ENCODE measurements at places on chromosomes 2 and 18.

GRCh38 chr2:877747-878146 is 72.9 kb upstream of the SNTG2 start:
- DNase-seq: no peak

DNA sequence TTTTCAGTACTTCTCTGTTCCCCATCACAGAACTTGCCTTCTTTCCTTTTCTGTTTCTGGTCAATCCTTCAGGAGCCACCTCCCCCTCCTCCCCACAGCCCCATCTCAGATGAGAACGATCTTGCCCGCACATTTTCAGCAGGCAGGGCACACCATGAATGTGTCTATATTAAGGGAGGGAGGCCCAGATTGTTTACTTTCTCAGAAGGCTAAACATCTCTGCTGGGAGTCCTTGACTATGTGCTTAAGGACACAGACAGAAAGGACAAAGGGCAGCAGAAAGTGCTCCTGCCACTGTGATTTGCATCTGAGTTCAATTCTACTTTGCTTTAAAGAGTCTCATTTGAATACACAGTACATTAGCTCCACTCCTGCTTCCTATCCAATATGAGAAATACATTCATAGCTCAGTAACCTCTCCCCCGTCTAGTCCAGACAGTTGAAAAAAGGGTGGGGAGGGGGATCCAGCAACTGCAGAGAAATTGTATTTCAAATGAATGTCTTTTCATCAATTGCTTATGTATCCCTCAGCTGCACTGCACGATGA is 175.0 kb upstream of the PARD3B start:
- no peak for DNase-seq

GRCh38 chr2:84458551-84459017 is 496 bp downstream of the SUCLG1 start:
- DNase-seq: peak; percentile 8

DNA sequence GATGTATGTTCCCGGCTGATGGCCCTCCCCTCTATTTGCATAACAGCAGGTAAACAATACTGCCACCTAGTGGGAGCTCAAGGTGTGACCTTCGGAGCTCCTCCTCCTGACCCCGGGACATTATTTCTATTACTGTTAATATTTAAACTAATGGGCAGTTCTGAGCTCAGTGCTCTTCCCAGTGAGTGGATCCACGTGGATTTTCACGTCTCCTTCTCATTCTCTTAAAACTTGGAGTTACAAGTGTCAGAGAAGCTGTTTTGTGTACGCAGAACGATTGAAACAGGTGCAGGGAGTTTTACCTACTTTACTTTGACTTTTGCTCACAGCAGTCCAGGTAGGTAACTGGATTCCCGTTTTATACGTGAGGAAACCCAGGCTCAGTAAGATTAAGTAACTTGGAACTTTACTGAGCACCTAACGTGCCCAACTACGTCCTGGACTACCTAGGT is 127.3 kb downstream of the PRKCE start:
- peak; percentile 77 for DNase-seq

GRCh38 chr2:96128456-96128855 is 9.8 kb downstream of the ASTL start:
- DNase-seq: no peak

- DNase-seq: no peak
Observed at GRCh38 chr2:129369437-129369836, 610.0 kb upstream of the RAB6C start.

- DNase-seq: no peak
Observed at GRCh38 chr2:100145893-100146656, 3.7 kb upstream of the AFF3 start.

DNA sequence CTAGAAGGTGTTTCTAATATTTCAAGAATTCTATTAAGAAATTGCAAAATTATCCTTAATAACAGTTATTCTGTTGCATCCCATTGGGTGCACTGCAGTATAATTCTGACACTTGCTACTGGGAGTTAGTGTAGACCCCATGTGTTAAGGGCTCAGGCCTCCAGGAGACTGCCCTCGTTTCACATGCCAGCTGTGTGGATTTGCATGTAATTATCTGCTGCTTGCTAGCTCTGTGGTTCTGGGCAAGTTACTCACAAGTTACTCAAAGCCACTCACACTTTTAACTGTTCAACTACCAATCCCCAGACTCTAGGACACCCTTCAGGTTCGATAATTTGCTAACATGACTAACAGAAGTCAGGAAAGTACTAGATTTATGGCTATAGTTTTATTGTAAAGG is 38.6 kb downstream of the ST6GAL2 start:
- no peak for DNase-seq

DNA sequence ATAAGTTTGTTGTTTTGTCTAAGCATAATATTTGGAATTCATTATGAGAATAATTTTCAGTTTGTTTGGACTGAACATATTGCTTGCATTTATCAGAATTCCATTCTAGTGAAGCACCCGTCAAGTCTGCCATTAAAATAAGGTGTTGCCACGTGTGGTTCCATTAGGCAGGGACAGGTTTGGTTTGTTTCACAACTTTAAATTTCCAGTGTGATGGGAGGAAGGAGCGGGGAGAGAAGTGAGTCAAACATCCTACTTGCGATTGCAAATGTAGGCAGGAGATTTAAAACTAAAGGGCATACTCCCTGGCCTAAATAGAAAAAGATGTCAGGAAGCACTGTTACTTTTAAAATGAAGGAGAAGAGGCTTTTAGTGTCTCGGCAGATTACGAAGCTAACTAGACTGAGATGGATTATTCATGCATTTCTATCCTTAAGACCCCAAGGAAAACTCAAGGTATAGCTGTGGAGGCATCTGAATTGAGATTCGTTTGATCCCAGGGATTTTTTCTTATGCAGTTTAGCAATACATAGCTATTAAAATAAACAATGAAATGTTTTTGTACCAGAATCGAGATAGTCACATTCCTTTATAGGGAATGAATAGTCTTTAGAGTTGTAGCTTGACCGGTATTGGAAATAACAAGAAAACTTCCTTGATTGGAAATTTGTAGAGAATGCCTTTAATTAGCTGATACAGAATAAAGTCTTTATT is 19.8 kb downstream of the GRHL1 start:
- DNase-seq: no peak

- no peak for DNase-seq
Observed at GRCh38 chr2:52676056-52676455, 1091.5 kb upstream of the CHAC2 start.

- DNase-seq: no peak
Observed at GRCh38 chr18:76657911-76658470, 162.9 kb upstream of the ZNF516 start.

DNA sequence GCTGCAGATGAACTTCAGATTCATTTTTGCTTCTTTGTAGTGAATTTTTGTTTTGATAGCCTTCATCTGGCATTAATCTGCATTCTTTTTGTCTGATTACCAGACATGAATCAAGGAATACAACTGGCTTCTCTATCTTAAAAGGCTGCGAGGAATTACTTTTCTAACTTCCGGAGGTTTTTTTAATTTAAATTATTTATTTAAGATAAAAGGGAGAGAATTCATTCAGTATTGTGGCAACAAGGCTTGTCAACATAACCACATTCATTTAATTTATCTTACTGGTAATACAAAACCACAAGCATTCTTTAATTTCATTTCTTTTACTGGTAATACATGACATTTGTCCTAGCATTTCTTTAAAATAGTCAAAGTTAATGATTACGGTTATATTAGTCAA is 36.0 kb downstream of the CSRNP3 start:
- no peak for DNase-seq

GRCh38 chr2:153623020-153623419 is 144.5 kb upstream of the RPRM start:
- no peak for DNase-seq

DNA sequence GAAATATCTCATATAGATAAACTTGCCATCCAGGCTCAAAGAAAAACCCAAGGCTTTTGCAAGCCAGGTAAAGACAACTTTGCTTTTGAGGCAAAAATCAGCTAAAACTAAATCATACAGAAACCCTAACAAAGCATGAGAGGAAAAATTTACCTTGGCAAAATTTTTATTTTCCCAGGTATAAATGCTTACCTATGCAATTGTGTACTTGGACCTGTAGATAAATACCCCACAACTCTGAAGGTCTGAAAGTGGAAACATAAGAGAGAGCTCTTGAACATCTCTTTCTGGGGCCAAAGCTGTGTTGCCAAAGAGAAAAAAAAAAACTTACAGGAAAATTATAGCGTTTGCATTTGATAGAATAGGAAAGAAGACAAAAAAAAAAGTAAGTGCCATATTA is 14.6 kb upstream of the CSRNP3 start:
- DNase-seq: no peak

DNA sequence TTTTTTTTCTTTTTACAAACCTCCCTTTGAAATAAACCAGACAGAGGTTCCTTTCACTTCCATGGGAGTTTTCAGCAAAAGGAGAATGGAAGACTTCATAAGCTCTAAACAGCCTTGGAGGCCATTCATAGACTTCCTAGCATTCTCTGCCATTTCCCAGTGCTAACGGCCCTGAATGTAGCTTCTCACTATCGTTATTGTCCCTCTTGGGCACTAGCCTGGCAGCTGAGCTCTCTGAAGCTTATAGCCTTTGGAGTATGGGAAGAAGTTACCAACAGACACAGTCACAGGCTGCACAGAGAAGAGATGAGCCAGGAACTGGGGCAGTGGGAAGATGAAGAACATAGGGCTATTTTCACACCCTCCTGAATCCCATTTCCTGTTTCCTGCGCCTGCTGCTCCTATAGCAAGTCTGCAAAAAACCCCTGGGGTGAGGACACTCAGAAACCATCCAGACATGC is 29.1 kb upstream of the EPC2 start:
- no peak for DNase-seq

- no peak for DNase-seq
Observed at GRCh38 chr2:131146231-131146630, 41.1 kb downstream of the PLEKHB2 start.

DNA sequence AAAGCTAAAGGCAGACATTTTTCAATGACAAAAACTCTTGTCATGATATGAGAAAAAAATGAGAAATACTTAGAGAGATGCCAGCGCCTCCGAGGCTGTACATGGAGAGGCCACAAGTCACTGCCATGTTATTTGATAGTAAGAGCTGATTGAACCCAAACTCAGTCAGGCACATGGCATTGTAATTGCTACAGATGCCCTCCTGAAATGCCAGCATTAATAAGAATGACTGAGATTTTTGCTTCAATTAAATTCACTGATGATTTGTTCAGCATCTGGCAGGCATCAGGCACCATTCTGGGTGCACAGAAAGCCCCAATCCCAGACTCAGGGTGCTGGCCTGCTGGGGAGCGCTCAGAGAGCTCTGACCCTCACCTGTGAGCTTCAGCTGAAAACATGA is 129.0 kb upstream of the PXDN start:
- no peak for DNase-seq

DNA sequence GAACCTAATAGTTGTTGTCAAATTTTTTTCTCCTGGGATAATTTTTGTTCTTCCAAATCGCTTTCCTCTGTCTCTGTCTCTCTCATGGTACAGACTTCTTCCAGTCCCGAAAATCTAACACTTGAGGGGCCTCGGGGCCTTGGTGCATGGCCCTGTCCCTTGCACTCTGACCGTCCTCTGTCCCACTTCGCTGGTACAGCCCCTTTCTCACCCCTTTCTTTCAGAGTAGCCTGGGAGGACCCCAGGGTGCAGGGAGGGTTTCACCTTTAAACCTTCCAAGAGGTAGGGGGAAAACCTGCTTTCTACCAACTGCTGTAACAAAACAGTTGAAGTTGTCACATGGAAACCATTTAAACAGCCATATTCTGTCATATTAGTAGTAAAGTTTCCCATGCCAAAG is 22.2 kb upstream of the FAHD2A start:
- DNase-seq: no peak

DNA sequence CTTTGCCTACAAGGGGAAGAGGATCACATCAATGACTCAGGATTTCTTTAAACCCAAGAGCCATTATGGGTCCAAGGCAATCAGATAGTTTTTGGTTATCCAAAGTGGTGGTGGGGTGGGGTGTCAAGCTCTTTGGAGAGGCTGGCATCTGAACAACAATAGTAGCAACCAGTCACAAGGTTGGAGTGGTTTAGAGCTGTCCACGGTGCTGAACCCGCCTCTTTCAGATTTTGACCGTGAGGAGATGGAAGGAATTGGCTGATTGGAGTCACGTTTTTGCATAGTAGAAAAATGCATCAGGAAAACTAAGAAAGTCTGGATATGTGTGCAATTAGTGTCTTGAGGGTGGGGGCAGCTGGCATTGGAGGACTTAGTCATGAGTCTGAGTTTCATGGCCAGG is 159.9 kb downstream of the LOXHD1 start:
- DNase-seq: no peak

DNA sequence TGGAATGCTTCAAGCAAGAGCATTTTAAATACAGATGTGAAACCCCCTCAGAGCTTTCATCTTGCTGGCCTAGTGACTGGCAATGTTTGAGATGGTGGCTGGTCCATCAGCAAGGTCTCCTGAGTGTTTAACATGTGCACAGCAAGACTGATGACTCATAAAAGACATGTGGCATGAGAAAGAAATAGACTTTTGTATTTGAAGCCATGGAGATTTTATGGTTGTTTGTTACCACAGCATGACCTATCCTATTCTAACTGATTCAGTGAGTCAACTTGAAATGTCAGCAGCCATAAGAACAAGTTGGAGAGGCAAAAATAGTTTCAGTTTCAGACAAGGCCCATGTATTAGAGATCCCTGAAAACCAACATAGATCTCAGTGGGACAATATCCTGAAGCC is 154.7 kb upstream of the LYPD1 start:
- DNase-seq: no peak

DNA sequence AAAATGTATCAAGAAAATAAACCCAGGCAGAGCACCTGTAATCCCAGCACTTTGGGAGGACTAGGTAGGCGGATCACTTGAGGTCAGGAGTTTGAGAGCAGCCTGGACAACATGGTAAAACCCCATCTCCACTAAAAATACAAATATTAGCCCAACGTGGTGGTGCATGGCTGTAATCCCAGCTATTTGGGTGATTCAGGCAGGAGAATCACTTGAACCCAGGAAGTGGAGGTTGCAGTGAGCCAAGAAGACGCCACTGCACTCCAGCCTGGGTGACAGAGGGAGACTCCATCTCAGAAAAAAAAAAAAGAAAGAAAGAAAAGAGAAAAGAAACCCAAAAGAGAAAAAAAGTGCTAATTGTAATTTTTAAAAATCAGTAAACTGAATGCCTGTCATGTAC is 41.4 kb downstream of the DDX18 start:
- DNase-seq: no peak

DNA sequence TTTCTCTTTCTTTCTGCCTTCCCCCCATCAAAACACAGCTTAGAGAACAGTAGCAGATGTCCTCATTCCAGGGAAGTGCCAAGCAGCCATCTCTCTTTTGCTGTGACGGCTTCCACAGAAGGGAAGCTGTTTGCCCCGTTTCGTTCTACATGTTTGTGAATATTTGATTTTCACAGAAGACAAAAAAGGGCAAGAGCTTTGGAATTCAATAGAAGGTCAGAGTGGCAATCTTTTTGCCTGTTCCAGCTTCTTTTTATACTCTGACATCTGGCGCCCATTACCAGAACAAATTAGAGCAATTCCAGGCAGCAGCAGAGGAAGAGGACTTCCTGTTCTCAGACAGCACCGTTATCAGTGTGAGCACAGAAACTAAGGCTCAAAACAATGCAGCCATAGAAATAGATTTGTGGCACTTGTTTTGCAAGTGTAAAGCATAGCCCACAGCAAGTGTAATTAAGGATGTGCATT is 79.0 kb upstream of the CDH19 start:
- no peak for DNase-seq
